Thoracic aorta (tissue), 2 donors: ENCODE measurements at places on chromosomes 4 and X.

DNA sequence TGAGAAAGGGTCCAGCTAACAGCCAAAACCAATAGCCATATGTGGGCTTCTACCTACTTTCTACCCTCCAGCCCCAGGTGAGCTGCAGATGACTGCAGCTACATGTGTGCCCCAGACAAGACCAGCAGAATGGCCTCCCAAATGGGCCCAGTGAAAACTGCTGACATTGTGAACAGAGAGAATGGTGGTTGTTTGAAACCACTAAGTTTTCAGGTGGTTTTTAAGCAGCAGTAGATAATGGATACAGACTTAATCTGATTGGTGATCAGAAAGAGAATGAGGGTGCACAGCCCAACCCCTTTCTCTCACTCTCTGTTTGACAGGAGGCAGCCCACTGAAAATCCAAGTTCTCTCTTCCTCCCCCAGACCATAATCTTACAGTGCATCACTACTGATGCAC lies 42.5 kb upstream of the BBS12 start:
- no peak for DNase-seq

DNA sequence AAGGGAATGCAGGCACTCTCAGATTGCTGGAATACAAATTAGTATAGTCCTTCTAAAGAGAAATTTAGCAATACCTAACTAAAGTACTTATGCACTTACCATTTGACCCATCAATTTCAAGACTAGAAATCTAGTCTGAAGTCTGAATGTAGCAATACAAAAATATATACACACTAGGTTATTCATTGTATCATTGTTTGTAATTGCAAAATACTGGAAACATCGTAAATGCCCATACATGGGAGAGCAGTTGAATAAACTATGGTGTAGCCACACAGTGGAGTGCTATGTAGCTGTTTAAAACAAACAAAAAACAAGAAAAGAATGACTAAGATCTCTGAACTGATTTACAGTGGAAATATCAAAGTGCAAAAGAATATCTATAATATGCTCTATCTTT lies 346.4 kb downstream of the ZNF674 start:
- DNase-seq = no peak

- DNase-seq = no peak
Measured at GRCh38 chrX:45667666-45668065, 467.0 kb upstream of the DIPK2B start.

DNA sequence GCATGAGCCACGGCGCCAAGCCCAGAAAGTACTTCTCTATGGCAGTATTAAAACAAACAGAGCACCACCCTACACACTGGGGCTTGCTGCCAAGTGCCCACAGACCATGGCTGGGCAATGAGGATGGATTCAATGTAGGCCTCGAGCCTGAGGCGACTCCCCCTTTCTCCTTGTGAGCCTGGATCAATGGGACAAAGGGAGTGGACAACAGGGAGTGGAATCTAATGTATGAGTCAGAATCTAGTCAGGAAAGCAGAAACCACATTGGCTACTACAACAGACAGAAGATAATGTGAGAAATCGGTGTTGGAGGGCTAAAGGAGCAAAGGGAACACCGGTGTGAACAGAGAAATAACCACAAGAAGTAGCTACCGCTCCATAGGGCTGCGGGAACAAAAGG lies 37.7 kb upstream of the OCIAD2 start:
- DNase-seq = no peak

GRCh38 chr4:189128341-189128740 lies 812.3 kb upstream of the FRG1 start:
- DNase-seq = no peak
